AG04450 (cell line): ENCODE measurements at places on chromosomes 7 and 10.

- no peak for DNase-seq
These were observed 30.0 kb downstream of the ARHGAP22 start for GRCh38 chr10:48574817-48575380.

- DNase-seq = no peak
These were observed 1.2 kb downstream of the MLXIPL start for GRCh38 chr7:73622909-73623797.

DNA sequence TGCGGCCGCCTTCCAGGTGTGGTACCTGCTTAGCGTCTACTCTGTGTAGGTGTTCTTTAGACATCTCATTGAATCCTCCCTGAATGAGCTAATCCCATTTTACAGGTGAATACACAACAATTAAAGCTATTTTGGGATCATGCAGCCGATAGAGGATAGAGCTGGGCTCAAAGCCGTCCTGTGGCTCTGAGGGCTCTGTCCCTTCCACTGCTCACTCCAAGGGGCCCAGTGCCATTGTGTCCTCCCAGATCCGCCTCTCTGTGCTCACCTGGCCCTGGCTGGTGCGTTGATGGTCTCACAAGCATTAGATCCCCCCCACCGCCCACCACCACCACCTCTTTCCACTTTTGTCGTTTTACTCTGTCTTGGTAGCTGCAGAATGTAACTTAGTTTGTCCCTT is 13.1 kb downstream of the NPTX2 start:
- no peak for DNase-seq

DNA sequence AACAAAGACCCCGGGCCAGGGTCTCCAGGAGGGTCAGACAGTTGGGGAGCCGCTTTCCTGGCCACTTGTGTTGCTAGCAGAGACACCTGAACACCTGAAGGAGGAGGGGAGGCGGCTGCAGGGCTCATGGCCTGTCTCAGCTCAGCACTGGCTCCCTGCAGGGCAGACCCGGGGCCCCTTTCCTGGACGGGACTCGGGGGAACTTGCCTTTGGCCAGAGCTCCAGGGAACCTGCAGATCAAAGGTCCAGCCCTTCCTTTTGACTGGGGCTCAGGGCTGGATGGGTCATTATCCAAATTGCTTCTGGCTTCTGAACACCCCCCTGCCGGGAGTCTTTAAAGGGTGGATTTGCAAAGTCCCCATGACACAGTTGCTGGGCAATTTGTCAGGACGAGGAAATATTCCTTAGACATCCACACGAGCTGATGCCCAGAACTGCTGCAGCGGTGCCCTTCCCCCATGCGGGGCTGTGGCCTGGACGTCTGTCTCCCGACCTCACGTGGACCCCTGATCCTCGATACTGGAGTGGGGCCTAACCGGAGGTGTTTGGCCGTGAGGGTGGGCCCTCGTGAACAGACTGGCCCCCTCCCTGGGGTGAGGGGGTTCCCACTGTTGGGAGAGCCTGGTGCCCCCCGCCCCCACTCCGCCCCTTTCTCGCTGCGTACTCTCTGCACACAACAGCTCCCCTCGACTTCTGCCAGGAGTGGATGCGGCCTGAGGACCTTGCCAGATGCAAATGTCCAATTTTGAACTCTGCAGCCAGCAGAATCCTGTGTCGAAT is 194.3 kb downstream of the ELFN1 start:
- DNase-seq = no peak

GRCh38 chr7:66869660-66870450 is 51.2 kb upstream of the TMEM248 start:
- DNase-seq = no peak

DNA sequence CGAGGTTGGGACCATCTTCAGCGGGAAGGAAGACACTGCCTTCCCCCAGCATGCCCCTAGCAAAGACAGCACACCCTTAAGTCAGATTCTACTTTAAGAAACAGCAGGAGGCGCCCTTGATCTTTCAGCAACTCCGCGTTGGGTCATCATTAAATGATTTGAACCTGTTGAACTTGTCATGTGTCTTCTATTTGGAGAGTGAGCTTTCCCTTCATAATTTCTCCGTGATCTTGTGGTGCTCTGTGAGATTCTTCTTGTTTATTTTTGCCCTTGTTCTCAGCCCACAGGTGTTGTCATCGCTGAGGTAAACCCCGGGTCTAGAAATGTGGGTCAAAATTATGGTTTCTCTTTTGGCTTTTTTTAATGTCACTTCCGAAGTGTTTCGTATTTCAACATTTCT is 49.5 kb upstream of the PITRM1 start:
- DNase-seq = no peak

- no peak for DNase-seq
These were observed 202.6 kb upstream of the FOXK1 start for GRCh38 chr7:4479367-4480039.

DNA sequence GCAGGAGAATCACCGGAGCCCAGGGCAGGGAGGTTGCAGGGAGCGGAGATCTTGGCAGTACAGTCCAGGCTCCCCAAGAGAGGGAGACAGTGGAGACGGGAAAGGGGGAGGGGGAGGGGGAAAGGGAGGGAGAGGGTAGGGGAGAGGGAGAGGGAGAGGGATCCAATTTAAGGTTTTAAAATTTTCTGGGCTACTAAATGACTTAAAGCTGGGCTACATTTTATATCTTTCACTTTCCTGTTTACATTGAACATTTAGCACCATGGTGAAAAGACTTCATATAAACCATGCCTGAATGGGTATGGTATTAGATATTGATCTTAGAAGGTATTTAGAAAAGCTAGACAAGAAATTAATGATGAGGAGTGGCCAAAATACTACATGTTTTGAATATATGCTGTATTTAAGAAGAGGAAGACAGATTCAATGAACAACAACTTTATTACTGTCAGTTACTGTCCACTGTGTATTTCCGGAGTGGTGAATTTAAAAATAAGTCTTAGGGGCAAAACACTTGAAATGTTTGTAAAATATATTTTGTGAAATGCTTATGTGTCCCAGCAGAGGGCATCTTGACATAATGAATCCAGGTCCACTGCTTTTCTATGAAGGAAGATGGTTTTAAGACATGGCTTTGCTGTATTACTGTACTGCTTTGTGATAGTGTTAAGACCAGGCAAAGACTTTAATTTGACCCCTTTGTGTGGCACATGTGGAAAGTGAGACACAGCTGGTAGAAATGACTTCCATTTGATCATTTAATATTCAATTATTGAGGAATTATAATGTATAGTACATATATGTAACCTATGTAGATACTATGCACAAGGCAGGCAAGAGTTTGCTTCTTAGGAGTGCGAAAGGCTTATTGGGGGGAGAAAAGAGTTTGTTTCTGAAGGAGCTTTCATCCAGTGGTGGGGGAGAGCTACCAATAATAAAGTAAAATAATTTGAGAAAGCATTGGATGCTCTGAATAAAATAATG is 52.8 kb downstream of the NRF1 start:
- DNase-seq = peak; percentile 57

GRCh38 chr7:10537764-10538163 is 435.9 kb upstream of the PHF14 start:
- no peak for DNase-seq

GRCh38 chr10:119652361-119652730 is 1.2 kb downstream of the BAG3 start:
- DNase-seq = peak; percentile 34

- no peak for DNase-seq
These were observed 146.3 kb upstream of the EEPD1 start for GRCh38 chr7:36006636-36007229.

DNA sequence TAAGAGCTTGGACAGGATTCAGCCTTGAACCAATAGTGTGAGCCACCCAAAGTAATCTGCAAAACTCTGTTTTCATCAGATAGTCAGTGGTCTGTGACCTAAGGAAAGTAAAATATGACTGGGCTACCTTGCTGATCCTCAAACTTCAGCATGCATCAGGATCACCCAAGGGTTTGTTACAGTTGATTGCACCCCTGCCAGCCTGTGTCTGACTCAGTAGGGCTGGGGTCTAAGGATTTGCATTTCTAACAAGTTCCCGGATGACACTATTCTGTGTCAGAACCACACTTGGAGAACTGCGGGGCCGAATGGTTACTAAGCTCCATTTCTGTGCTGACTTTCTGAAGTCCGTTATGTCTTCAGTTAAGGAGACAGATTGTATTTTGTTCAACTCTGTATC is 40.6 kb upstream of the TSPAN13 start:
- DNase-seq = no peak

DNA sequence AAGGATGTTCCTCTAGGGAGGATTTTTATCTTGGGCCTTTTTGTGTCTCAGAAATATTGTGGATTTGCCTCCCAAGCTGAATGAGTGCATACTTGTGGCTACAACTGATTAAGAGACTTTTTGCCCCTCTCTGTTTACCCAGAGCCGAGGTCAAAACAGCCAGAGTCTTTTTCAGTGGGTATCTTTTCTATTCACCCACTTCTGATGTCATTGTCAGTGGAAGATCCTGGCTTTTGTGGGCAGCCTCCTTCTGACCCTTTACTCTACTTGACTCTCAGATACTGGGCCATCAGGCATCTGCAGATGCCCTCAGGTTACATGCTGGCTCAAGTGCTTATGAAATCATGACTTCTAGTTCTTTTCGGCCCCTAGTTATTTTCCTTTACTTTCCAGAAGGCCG is 19.6 kb upstream of the PIP4K2A start:
- DNase-seq = no peak

GRCh38 chr10:30434273-30435072 is 489 bp downstream of the MAP3K8 start:
- DNase-seq = no peak

GRCh38 chr10:5953676-5954075 is 23.7 kb downstream of the IL15RA start:
- DNase-seq = no peak

- no peak for DNase-seq
These were observed 54.7 kb downstream of the SCD start for GRCh38 chr10:100401631-100402328.

- DNase-seq = no peak
These were observed 38.9 kb downstream of the DRGX start for GRCh38 chr10:49356944-49357343.

DNA sequence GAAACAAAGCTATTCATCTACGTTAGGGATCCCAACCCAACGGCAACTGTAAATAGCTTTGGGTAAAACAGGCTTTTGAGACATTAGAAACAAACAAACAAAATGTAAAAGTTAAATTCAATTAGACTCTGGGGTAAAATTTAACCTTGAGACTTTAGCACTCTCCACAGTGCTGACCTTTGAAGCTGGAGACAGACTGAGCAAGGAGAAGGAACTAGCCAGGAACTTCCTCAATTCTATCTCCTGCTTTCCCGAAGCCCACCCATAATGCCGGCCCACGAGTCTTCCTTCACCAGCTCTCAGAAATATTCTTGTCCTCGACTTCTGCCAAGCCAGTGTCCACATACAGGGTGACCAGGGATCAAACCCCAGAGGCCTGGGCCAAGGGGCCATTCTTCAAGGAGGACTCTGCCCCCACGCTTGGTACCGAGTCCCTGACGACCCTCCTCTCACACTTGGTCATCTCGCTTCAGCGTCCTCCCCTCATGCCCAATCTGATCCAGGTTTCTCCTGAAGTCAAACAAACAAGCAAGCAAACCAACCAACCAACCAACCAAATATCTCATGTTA is 114.1 kb downstream of the HIPK2 start:
- DNase-seq = no peak

- DNase-seq = no peak
These were observed 137.2 kb downstream of the PHTF2 start for GRCh38 chr7:77935652-77936348.

- peak; percentile 61 for DNase-seq
These were observed at the start of gene DLD for GRCh38 chr7:107890962-107891635. DLD (plus strand) TSS chr7:107891183; CDS start chr7:107891251, 68 bp downstream.

- DNase-seq = no peak
These were observed 415.3 kb upstream of the PRKCQ start for GRCh38 chr10:6995341-6995740.

DNA sequence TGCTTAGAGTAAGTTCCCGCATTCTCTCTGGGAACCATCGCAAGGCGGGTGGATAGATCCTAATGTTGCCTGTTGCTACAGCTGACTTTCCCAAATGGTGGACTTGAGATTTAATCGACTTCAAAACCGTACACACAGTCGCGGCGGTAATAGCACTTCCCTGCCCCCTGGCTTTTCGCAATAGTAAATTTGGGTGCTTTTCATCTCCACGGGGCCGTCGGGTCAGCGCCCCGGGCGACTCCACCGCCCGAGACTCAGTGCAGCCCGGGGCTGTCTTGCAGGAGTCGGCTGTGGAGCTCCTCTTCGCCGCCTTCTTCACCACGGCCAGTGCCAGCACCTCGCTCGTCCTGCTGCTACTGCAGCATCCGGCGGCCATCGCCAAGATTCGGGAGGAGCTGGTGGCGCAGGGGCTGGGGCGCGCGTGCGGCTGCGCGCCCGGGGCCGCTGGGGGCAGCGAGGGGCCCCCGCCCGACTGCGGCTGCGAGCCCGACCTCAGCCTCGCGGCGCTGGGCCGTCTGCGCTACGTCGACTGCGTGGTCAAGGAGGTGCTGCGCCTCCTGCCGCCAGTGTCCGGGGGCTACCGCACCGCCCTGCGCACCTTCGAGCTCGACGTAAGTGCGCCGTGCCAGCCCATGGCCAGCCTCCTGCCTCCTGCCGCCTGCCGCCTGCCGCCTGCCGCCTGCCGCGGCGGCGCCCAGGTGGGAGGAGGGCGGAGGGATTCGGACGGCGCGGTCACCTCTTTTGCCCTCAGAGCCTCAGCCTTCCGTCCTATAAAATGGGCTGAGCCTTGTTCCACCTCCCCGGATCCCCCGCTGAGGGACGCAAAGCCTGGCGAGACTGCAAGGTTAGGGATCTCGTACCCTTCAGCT is 5.3 kb downstream of the CYP26C1 start:
- no peak for DNase-seq

GRCh38 chr7:151742713-151743480 is 134.0 kb downstream of the PRKAG2 start:
- DNase-seq = no peak
